ENCODE measurements at places on chromosomes 13 and 19. TPM values are rescaled to one million over a fixed set of nuclear protein-coding genes. Genes with fewer than 3 reads are reported as not detected.

DNA sequence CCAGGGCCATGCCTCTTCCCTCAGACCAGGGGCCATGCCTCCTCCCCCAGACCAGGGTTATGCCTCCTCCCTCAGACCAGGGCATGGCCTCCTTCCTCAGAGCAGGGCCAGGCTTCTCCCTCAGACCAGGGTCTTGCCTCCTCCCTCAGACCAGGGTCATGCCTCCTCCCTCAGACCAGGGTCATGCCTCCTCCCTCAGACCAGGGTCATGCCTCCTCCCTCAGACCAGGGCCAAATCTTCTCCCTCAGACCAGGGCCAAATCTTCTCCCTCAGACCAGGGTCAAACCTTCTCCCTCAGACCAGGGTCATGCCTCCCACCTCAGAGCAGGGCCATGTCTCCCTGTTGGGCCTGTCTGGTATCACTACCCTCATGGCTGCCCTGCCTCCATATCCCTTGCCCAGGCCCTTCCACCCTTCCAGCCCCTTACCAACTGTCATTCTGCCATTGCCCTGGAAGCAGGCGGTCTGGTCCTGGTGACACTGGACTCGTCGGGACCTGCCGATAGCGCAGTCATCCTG is 4.2 kb downstream of the LYPD5 start:
- DNase-seq, result no peak

Gene IFNL1
- 0.29 TPM for total RNA-seq

DNA sequence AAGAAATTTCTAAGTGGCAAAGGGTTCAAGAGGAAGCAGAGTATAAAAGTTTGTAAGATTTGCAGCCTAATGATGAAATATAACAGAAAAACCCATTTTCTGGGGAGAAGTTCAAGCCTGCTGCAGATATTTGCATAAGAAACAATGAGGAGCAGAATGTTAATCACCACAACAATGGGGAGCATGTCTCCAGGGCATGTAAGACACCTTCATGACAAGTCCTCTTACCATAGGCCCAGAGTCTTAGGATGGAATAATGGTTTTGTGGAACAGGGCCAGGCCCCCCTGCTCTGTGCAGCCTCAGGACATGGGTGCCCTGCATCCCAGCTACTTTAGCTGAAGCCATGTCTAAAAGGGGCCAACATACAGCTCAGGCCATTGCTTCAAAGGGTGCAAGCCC is 809.0 kb upstream of the SLITRK5 start:
- no peak for DNase-seq

Gene CEACAM3
- total RNA-seq, result not detected

DNA sequence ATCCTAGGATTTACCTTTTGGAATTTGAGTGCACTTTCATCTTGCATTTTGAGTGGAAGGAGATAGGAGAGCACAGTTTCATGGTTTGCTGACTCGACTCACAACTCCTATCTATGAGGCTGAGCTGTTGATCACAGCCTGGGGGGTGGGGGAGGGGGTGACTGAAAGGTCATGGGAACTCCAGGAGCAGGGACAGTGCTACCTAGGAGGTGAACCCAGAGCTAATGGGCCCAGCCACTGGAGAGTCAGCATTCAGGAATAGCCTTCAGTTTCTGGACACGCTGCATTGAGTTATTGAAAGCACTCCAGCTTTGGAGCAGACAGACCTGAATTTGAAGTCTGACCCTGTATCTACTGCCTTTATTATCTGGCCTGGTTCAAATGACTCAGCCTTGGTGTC is 339.9 kb downstream of the SLC7A1 start:
- no peak for DNase-seq

Gene NKPD1
- total RNA-seq, result 0.72 TPM

DNA sequence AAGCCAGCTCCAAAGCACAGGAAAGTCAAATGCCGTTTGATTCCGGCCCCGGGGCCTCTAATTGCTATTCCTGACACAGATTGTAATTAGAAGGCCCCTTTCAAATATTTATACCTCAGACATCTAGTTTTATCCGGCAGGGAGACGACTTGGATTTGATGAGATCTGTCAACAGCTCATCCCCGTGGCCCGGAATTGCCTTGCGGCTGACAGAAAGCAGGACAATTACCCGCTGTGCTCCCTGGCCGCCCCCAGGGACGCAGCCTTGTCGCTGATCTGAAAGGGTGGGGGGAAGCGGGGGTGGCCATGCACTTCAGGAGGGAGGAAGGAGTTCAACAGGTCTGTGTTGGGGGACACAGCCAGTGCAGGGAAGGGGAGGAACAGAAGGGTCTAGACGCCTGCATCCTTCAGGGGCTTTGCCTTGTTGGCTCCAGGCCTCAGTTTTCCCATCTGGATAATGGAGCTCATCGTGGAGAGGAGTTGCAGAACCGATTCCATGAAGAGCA is 1.8 kb upstream of the SHD start:
- DNase-seq, result no peak

Gene HTR2A
- not detected for total RNA-seq

DNA sequence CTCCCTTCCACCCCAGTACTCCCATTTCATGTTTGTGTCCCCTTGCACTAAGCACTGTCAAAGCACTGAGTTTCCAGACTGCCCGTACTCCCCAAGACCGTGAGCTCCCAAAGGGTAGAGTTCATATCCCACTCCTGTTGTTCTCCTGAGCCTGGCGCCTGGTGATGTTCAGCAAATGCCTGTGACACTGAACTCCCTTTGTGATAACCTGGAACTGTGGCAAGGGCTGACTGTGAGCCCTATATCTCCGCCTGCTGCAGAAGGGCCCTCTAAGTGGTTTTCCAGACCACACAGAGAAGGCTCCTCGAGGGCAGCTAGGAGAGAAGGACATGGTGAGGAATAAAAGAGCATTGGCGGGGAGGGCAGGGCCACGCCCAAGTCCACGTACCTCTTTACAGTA is 67.5 kb downstream of the ATP7B start:
- DNase-seq, result no peak

Gene TLE2
- total RNA-seq, result 16.5 TPM

DNA sequence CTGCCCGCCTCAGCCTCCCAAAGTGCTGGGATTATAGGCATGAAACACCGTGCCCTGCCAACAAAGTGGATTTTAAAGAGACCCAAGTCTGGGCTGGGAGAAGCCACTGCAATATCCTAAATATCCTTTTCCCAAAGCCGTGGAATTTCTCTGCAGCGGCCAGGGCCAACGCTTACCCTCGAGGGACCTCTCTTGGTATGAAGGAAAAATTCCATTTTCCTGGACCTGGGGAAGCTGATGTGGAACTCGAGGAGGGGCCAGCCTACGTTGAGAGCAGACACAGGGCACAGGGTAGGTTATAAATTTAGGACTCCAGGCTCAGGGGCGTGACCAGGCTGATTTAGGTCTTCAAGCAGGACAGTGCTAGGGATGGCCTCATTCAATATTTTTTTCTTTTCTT is 17.7 kb upstream of the UPF1 start:
- no peak for DNase-seq

GRCh38 chr19:13154241-13154778 is 4.1 kb downstream of the IER2 start:
- DNase-seq, result peak; percentile 80

- no peak for DNase-seq
These were observed 393.7 kb downstream of the FOXO1 start for GRCh38 chr13:40272776-40273139.

DNA sequence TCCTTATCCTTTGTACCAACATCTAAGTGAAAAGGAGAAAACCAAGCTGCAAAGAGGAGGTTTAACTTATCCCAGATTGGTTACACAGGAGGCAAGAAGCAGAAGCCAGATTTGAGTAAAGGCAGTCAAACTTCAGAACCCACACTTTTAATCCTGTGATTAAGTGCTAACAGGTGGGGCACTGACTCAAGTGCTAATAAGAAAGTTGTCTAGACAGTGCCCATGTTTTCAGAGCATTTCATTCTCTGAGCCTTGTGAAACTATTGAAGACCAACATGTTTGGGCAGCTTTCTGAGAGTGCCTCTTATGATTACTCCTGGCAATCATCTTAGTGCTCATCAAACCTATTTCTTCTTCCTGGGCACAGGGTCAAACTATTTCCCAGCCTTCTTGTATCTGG is 380.8 kb downstream of the KCNRG start:
- DNase-seq, result no peak

- no peak for DNase-seq
These were observed 147.5 kb downstream of the NDFIP2 start for GRCh38 chr13:79628463-79628862.

- no peak for DNase-seq
These were observed 124.7 kb upstream of the RNF113B start for GRCh38 chr13:98301721-98302120.

GRCh38 chr13:29911781-29912418 is 61.5 kb upstream of the UBL3 start:
- DNase-seq, result no peak

DNA sequence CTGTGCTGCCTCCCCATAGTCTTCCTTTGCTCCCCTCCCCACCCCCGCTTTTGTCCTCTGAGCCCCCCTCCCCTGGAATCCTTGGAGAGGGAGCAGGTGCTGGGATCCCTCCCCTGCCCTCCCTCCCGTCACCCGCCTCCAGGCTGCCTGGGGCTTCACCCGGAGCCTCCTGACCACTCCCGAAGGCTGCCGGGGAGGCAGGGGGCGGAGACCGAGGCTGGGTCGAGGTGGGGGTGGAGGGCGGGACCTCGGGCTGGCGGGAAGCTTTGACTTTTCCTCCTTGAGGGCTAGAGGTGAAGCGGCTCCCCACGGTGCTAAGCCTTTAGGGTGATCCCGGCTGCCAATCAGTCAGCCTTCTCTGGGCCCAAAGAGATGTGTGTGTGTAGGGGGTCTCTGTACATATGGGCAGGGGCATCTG is 1.5 kb downstream of the KMT5C start:
- peak; percentile 63 for DNase-seq

DNA sequence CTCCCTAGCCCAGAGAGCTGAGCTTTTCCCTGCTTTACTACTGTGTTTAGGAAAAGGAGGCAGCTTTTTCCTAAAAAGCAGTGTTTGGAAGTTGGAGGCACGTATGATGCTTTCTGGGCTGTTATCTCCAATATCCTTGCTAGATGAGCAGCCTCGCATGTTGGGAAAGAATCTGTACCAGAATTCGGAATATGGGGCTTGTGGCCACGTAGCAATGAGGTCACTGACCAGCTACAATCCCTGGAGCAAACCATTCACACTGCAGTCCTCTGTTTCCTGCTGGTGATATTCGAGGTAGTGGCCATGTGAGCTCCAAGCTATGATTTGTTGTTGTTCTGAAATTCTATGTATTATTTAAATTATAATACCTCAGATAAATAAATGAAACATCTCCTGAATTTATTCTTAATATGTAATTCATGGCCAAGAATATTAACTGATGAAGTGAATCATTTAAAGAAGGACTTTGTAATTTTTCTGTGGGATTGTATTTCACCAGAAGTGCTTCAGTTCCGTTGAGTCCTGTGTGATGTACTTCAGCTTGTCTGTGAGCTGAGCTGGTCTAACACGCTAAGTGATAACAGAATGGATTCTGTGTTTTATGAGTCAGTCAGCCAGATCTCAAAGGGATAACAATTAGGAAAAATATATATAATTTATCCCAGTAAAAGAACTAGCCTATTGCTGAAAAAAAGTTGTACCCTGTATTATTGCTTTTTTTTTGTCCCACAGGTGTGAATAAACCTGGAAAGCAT is 319.5 kb downstream of the SHISA2 start:
- no peak for DNase-seq

DNA sequence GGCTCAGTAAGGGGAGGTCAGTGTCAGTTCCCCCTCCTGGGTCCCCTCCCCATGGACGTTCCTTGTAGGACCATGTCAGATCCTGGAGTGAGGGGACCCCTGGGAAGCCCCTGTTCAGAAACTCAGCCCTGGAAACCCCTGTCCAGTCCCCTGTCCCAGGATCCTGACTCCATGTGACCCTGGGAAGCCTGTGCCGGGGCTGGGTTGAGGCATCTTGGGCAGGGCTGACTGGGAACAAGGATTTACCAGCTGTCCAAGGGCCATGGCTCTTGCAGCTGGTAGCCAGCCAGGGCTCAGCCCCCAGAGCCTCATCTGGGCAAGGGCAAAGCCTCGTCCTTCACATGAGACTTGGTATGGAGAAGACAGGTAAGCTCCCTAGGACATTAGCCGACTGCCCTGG is 25.1 kb downstream of the CEACAM4 start:
- DNase-seq, result no peak

Gene CLEC4M
- total RNA-seq, result not detected

DNA sequence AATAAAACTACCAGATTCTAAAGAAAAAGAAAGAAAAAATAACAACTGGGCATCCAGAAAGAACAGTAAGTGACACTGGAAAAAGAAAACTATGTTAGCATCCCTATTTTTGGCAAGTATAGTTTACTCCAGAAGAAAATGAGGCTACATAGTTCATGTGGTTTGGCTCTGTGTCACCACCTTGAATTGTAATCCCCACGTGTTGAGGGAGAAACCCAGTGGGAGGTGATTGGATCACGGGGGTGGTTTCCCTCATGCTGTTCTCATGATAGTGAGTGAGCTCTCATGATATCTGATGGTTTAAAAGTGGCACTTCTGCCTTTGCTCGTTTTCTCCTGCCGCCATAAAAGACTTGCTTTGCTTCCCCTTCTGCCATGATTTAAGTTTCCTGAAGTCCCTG is 76.9 kb downstream of the ITGBL1 start:
- peak; percentile 27 for DNase-seq

Gene UHRF1
- 76.4 TPM for total RNA-seq

Gene ZNF626
- total RNA-seq, result 9.1 TPM

DNA sequence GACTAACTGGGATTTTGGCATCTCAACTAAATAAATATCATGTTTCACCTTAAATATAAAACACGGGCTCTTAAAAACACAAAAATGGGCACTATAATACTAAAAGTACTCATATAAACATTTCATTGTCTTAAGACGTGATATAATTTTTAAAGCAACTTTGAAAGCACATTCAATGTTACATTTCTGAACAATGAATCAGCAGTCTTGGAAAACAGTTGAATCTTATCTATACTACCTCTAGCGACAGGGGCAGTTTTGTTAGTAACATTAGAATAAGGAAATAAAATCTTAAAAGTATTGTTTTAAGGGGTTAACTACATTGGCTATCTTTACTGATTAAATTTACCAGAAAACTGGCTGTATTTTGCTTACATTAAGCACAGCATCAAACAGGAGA is 156.9 kb downstream of the UGGT2 start:
- DNase-seq, result no peak

- DNase-seq, result no peak
These were observed 1.5 kb upstream of the EHD2 start for GRCh38 chr19:47711652-47712242.

- no peak for DNase-seq
These were observed 52.8 kb downstream of the TNFSF13B start for GRCh38 chr13:108322206-108322824.

GRCh38 chr13:46211116-46211482 is 629 bp upstream of the LRRC63 start:
- peak; percentile 48 for DNase-seq

DNA sequence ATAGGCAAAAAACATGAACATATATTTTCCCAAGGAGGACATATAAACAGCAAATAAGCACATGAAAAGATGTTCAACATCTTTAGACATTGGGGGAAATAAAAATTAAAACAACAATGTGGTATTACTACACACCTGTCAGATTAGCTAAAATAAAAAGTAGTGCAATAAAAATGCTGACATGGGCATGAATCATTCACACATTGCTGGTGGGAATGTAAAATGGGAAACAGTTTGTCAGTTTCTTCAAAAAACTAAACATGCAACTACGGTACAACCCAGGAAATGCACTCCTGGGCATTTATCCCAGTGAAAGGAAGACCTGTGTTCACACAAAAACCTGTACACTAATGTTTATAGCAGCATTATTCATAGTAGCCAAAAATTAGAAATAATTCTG is 5.3 kb upstream of the SUCLA2 start:
- DNase-seq, result no peak

Gene ATP4B
- total RNA-seq, result not detected

Gene DCAF15
- 62.9 TPM for total RNA-seq

Gene LENG1
- total RNA-seq, result 2.9 TPM
